Esophagus squamous epithelium (tissue), 5 donors: ENCODE measurements at places on chromosomes 11 and 22. TPM values are rescaled to one million over a fixed set of nuclear protein-coding genes. Genes with fewer than 3 reads are reported as not detected.
A peak's percentile ranks its signal among the peaks of the same experiment; 100 is the strongest.

GRCh38 chr11:126700768-126701519 lies 299.6 kb downstream of the KIRREL3 start:
- H3K27me3 ChIP-seq = no peaks in the 10 kb centered on the region
- H3K4me1 ChIP-seq = no peaks in the 10 kb centered on the region
- no peaks in the 10 kb centered on the region for H3K36me3 ChIP-seq
- H3K27ac ChIP-seq = no peak overlapping the region

The SYCE3 gene
- not detected for total RNA-seq

The FTH1 gene
- total RNA-seq = 1,904 TPM

DNA sequence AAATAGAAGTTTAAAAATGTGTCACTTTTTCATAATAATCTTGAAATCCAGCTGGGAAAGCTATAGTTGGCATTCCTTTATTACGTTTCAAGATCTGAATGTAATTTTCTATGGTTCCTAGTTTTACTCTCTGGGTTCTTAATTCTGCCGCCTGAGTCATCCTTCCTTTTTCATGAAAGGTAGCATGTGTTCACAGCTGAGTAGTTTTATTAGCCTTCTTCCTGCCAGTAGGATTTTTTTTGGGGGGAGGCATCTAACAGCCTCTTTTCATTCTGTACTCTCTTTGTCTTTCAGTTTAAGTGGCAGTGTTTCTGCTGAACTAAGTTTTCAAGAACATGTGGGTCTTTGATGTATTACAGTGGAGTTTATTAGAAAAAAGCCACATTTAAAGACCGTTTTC lies 36.5 kb downstream of the OR2AG2 start:
- H3K4me3 ChIP-seq = no peak overlapping the region
- H3K27me3 ChIP-seq = no peaks in the 10 kb centered on the region
- no peaks in the 10 kb centered on the region for H3K4me1 ChIP-seq

- no peaks in the 10 kb centered on the region for H3K27me3 ChIP-seq
- no peak overlapping the region for H3K4me3 ChIP-seq
Observed at GRCh38 chr11:9144828-9145227, 53.4 kb upstream of the SCUBE2 start.

The ASCL2 gene
- 2.7 TPM for total RNA-seq

GRCh38 chr22:23402275-23403151 lies 177.6 kb downstream of the IGLL1 start:
- no peak overlapping the region for H3K27ac ChIP-seq
- peak overlapping the region; percentile 59 for H3K4me3 ChIP-seq
- H3K4me1 ChIP-seq = no peaks in the 10 kb centered on the region
- H3K36me3 ChIP-seq = no peaks in the 10 kb centered on the region
- H3K27me3 ChIP-seq = no peaks in the 10 kb centered on the region
- no peak for DNase-seq

The LGALS12 gene
- not detected for total RNA-seq

The PATE2 gene
- 3.1 TPM for total RNA-seq
